Inflammatory macrophage treated with lipopolysaccharide for 4 hours (primary cell): ENCODE measurements at places on chromosomes 7 and 10.

DNA sequence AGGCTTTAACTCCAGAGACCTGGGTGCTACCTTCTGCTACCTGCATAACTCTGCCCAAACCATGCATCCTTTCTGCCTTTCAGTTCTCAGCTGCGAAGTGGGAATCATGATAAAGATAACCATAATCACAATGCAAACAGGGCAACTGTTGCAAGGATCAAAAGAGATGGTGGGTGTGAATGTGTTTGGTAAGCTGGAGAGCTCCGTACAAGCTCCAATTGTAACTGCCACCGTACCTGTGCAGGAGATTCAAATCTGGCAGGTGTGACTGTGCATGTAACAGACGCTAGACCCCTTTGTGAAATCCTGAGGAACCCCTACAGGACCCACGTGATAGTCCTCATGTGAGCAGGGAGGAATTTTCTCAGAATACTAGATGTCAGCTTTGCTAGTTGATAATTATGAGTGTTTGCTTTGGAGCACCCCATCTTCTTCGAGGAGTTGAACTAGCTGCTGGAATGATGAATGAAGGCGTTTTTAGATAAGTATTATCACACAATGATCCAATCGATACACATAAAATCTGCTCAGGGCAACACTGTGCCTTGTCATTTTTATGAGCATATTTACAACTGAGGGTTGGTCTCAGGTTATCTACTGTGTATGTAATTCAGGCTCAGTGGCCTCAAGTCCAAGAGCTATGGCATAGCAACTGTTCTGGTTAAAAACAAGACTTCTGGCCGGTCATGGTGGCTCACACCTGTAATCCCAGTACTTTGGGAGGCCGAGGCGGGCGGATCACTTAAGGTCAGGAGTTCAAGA is 15.4 kb upstream of the FRAT2 start:
- DNase-seq = no peak

GRCh38 chr10:79084012-79084971 is 15.5 kb downstream of the ZMIZ1 start:
- DNase-seq = peak; percentile 97

- DNase-seq = no peak
Observed at GRCh38 chr10:75514830-75515229, 83.4 kb downstream of the LRMDA start.

DNA sequence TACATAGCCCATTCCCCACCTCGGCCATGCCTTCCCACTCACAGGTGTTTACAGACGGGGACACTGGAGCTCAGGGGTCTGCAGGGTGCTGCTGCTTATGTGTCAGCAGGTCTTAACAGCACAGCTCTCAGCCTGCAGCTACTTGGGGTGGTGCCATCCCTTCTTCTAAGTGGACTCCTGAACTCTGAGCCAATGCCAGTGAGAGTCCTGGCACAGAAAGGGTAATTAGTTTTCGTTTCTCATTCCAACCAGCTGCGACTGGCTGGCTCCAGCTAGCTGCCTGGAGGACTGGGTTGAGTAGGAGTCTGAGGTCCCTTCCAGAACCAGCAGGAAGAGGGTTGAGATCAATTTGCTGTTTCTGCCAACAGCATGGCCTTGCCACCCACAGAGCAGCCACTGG is 88.3 kb upstream of the AGK start:
- no peak for DNase-seq

- no peak for DNase-seq
Observed at GRCh38 chr7:121002757-121003200, 14.3 kb downstream of the CPED1 start.

DNA sequence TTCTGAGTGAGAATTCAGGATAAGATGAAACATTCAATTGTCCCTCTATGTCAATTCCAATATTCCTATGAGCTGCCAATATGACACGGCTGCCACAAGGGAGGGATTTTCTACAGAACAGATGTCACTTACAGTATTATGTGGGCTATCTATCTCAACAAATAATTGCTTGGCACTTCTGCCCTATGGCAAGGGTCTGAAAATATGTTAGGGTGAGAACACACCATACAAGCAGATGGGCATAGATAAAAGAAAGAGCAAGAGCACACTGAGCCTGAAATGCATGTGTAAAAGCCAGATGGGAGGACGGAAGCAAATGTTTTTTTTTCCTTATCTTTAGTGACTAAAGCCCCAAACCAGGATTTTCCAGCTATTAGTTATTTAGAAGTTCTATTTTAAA is 70.1 kb upstream of the TFEC start:
- no peak for DNase-seq

GRCh38 chr10:56745490-56745889 is 384.4 kb upstream of the ZWINT start:
- no peak for DNase-seq

- no peak for DNase-seq
Observed at GRCh38 chr7:8817448-8818036, 384.1 kb downstream of the NXPH1 start.

- no peak for DNase-seq
Observed at GRCh38 chr10:88680958-88681357, 16.7 kb downstream of the LIPF start.

DNA sequence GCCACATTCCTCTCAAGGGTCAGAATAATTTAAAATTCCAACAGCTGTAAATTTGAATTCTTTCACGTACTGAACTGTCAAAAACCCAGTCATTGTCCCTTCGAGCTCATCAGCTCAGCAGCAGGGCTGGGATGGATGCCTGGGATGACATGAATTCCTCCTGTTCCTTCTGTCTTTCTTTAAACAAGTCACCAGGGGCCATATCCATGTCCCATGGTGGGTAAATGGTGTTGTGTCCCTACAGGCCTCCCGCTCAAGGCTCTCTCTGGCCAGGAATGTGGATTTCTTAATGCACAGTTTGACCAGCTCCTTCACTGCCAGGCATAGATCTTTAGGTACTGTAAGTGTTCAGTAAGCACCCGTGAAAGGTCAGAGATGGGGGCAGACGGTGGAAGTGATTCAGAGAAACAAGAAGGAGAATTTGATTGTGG is 13.8 kb upstream of the TECPR1 start:
- DNase-seq = no peak

- DNase-seq = no peak
Observed at GRCh38 chr7:127513311-127513710, 72.1 kb downstream of the GCC1 start.

DNA sequence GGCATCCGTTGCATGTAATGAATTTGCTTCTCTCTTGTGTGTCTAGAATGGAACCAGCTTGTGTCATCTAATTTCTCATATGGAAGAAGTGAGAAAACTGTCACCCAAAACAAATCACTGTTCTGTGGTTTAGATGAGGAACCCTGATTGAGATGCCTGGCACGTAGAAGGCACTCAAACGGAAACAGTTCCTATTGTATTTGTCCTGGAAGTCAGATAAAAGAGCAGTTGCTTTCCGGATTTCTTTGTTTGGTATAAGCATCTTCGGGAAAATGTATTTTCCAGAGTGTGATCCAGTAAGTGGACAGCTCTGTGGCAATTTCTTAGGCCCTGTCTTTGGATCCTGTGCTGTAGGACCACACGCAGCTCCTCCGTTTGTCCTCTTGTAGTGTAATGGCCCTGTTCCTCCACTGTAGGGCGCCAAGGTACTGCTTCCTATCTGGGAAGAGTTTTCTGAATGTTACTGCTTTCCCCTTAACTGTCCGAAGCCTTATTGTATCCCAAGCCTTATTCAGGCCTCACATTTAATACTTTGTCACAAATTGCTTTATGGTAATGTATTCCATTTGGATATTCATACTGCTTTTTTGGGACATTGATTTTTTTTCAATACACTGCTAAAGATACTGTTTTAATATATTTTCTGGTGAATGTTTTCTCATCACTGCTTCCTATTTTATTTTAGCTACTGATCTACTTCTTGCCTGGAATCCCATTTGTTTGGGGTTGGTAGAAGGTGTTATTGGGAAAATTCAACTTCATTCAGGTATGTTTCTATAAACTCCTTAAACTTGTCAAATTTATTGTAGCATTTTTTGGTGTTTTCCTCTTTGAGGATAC is 24.8 kb downstream of the INPP5F start:
- peak; percentile 68 for DNase-seq

DNA sequence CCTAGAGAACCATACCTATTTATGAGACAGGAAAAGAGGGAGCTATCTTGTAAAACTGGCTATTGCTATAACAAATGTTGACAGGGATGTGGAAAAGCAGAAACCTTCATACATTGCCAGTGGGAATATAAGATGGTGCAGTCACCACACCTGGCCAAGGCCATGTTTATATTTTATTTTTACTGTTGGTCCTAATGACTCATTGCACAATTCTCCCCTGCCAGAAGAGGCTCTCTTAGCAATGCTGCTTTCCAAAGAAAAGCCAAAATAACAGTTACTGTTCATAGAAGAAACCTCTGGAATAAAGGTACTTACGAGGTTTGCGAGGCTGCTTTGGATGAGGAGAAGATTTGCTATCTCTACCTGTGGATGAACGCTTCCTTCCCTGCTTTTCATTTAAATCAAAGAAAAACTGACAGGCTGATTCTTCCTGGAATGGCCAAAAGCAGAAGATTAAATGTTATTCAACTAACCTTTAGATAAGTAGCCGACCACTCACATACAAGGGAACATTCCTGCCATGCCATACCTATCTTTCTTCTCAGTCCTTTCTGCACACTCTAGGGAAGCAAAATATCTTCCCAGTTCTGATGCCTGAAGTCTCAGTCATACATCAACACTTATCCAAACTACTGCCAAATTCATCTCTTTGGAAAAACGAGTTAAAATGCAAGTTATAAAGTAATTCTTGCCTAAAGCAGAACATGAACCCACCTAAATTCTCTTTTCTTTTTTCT is 16.3 kb upstream of the CHUK start:
- DNase-seq = no peak

DNA sequence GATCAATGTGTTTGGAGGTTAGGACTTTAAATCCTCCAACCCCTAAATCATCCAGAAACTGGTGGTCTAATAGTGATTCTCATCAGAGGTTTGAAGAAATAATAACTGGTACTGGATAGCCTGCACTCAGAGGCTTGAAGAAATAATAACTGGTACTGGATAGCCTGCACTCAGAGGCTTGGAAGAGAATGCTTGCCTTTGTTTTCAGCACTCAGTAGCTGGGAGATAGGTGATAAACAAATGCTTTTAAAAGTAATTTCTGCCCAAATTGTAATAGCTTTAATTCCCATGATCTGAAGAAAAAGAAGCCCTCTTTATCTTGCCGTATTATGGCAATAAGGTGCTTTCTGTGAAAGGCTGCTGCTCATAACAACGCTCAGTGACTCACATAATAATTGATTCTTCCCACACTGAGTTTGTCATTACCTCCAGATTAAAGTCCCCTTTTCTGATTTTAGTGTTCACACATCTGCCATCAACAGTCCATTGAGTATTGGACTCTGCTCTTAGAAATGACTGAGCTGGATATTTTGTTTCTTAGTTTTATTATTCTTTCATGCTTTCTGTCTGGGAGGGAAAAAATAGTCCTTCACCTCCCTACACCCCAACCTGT is 112.3 kb upstream of the PHYHIPL start:
- DNase-seq = no peak

- DNase-seq = peak; percentile 86
Observed at GRCh38 chr10:102645388-102645740, 1.1 kb downstream of the TRIM8 start.

- peak; percentile 47 for DNase-seq
Observed at GRCh38 chr7:36613031-36613614, 111.2 kb downstream of the AOAH start.

- DNase-seq = peak; percentile 48
Observed at GRCh38 chr10:72834183-72834825, 59.2 kb upstream of the OIT3 start.

DNA sequence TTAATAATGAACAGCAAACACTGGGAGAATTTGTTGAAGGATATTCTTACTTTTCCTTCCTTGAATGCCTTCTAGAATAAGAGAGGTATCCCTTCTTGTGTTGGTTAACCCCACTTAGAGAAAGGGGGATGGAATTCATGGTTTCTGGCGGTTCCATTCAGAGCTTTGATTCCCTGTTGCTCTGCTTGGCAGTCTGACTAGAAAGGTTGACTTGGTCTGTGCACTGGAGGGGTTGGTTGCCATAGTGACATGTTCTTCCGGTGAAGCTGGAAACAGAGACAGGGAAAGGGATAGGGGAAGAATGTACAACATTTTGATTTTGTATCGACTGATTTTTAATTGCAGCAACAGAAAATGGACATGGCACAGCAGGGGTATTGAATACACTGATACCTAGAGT is 2.5 kb downstream of the TMEM178B start:
- DNase-seq = no peak

DNA sequence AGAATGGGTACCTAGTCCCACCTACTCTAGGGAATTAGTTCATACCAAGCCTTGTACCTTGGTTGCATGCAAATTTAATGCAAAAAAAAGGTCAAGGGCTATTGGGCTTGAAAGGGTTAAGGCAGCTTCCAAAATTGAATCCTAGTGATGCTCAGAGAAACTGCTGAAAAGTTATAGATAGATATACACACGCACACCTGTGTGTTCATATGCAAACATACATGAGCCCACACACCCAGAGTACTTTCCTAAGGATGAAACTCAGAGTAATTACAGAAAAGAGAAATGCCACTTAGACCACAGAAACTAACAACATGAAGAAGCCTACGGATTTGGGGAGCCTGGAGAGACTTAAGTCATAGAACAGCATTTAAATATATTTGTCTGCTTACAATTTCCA is 1.5 kb downstream of the SLC25A13 start:
- DNase-seq = peak; percentile 60

GRCh38 chr10:78187371-78187770 is 153.7 kb downstream of the RPS24 start:
- no peak for DNase-seq

- no peak for DNase-seq
Observed at GRCh38 chr10:108360187-108360586, 1195.7 kb upstream of the SORCS1 start.

DNA sequence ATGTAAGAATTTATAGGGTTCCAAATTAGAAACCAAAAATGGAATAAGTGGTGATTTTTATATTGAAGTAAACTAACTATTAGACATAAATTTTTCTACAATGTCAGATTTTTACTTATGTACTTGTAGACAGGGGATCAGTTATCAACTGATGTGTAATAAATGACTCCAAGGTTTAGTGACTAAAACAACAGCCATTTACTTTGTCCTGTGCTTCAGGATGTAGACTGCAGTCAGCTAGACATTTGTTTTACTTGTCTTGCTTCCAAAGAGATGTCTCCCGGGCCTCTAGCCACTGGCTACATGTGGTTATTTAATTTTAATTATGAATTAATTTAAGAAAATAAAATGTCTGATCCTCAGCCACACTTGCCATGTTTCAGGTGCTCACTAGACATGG is 249.7 kb upstream of the IGFBP3 start:
- no peak for DNase-seq
